ENCODE measurements at places on chromosomes 2 and 18. TPM values are rescaled to one million over a fixed set of nuclear protein-coding genes. Genes with fewer than 3 reads are reported as not detected.

DNA sequence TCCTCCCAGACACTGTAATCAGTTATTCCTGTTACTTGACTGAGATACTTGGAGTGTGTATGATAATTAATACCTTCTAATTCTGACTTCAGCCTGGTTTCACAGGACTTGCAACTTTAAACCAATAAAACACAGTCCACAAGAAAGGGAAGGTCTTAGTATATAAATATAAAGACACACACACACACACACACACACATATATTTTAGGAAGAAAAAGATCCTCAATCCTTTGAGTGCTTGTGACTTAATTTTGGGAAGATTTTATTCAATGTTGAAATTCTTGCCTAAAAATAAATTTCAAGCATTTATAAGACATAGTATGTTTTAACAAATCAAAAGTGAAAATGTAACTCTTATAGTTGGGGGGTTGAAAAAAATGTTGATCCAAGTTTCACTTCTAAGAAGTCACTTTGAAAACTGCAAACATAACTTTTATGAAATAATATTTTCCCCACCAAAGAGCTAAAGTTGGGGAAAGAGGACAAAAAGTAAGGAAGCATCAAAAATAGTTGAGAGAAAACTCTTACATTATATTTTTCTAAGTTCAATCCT lies 824 bp upstream of the VPS54 start:
- DNase-seq: peak; percentile 44
- no peaks in the 10 kb centered on the region for H3K36me3 ChIP-seq
- H3K4me1 ChIP-seq: peaks cover 5% of the 10 kb centered on the region
- peak overlapping the region; percentile 88 for H3K27ac ChIP-seq
- peak overlapping the region; percentile 91 for H3K4me3 ChIP-seq

- no peak overlapping the region for H3K27ac ChIP-seq
- H3K27me3 ChIP-seq: no peaks in the 10 kb centered on the region
Measured at GRCh38 chr2:232761301-232761907, 15.0 kb downstream of the KCNJ13 start.

Gene ACADL
- 2.3 TPM for total RNA-seq

- no peak overlapping the region for H3K27ac ChIP-seq
- H3K27me3 ChIP-seq: no peaks in the 10 kb centered on the region
- no peak for DNase-seq
Measured at GRCh38 chr2:200640176-200640575, 54.4 kb downstream of the AOX1 start.

DNA sequence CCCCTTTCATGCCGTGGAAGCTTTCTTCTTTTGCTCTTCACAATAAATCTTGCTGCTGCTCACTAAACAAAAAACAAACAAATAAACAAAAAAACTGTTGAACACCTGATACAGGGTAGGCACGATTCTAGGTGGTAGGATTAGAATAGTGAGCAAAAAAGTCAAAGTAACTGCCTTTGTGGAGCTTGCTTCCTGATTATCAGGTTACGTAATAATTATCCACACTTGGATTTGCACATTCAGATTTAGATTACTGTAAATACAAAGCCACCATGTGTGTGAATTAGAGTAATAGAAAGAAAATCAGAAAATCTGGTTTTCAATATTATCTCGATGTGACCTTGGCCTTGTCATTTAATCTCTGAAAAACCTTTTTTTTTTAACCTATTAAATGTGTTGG lies 307.1 kb downstream of the NRXN1 start:
- H3K27me3 ChIP-seq: no peaks in the 10 kb centered on the region
- no peak overlapping the region for H3K4me3 ChIP-seq
- no peaks in the 10 kb centered on the region for H3K36me3 ChIP-seq
- no peaks in the 10 kb centered on the region for H3K4me1 ChIP-seq
- no peak for DNase-seq

Gene CTNNA2
- total RNA-seq: 4.3 TPM
